SK-N-SH (cell line): ENCODE measurements at places on chromosomes 6 and 20.

DNA sequence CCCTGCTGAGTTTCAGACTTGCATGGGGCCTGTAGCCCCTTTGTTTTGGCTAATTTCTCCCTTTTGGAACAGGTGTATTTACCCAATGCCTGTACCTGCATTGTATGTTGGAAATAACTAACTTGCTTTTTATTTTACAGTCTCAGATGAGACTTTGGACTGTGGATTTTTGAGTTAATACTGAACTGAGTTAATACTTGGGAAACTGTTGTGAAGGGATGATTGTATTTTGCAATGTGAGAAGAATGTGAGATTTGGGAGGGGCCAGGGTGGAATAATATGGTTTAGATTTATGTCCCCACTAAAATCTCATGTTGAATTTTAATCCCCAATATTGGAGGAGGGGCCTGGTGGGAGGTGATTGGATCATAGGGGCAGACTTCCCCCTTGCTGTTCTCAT is 99.1 kb upstream of the IRAK1BP1 start:
- no peak for DNase-seq

DNA sequence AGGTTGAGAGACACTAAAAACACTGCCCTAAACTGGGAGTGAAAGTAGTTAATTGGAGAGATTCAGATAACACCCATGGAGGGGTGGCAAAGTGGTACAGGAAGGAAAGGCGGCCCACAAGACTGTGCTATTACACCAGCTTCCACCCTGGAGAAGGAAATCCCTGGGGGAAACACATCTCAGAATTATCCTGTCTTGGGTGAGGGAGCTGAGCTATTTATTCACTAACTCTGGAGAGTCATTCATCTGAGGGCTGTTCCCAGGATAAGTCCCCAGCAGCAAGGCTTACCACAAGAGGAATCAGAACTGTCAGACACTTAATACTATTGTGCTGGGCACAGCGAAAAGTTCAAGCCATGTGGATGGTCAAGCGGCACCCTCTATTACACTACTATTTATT is 9.9 kb downstream of the TBCC start:
- no peak for DNase-seq

- no peak for DNase-seq
Observed at GRCh38 chr20:50149481-50150254, 3.9 kb downstream of the PEDS1 start.

DNA sequence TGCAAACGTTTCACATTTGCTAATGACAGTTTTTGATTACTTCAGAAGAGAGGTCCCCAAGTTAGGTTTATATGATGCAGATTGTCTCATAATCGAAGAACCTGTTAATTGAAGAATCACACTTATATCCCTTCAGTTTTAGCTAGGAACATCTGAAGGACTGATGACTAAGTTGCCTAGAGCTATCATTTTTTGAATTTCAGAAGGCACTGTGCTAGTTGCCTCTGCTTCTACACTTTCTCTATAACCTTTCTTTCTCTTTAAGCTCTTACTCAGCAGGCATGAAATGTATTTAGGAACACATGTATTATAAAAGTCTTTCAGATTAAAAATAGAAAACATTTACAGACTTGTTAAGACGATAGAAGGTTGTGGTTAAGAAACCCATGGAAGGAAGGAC is 14.4 kb upstream of the GJE1 start:
- DNase-seq, result no peak
